Activated CD4-positive, alpha-beta T cell treated with anti-CD3 and anti-CD28 coated beads, Interleukin-2, Interleukin-6, amounts not matched to agents 100 ng/mL and 50 ng/mL, durations not matched to agents 16 hours and 8 hours (primary cell): ENCODE measurements at places on chromosomes 2 and 18.

DNA sequence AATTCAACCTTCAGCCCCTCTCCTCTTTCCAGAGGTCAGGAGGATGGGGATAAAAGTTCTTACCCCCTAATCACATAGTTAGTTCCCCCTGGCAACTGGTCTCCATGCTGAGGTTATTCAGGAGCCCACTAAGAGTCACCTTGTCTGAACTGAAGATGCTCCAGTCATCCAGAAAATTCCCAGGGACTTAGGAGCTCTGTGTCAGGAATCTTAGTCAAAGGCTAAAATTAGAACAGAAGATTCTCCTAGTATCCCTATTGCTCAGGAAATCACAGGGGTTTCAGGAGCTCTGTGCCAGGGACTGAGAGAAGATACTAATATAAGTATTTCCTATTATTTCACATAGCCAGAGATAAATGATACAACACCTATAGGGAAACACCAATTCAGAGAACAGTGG is 37.3 kb upstream of the LONRF2 start:
- no peak for DNase-seq

DNA sequence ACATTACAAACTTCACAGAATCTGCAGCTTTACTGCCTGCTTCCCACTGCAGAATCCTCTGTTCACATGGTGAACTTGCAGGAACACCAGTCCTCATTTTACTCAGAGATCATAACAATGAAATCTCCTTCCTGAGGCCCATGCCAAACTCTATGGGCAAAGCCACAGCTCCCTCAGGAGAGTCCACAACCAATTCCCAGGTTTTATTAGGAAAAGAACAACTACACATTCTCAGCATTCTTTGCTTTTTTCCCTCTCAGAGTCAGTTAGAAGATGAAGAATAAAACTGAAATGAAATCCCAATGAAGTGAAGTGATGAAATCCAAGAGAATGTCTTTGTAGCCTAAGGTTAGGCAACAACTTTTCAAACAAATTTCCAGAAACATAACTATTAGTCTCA is 233.7 kb downstream of the DSEL start:
- no peak for DNase-seq

DNA sequence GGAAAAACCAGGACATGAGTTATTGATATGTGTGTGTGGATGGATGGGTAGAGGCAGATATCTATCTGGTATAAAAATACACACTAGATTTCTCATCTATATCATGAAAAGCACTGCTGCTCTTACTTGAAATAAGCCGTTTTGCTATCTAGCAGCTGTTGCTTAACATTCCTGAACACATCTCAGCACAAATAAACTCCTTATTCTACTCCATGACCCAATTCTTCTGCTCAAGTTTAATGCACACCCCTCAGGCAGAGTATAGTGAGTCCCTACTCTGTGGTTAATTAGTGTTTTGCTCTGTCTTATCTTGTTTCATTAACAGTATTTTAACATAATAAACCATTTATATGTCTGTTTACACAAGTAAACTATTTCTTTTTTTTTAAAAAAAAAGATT is 134.2 kb downstream of the CBLN2 start:
- no peak for DNase-seq

DNA sequence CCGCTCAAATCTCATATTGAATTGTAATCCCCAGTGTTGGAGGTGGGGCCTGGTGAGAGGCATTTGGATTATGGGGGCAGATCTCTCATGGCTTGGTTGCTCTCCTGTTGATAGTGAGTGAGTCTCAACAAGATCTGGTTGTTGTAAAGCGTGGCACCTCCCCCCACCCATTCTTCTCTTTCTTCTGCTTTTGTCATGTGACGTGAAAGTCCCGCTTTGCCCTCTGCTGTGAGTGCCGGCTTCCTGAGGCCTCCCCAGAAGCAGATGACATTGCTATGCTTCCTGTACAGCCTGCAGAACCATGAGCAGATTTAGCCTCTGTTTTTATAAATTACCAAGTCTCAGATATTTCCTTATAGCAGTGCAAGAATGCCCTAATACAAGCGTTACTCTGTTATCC is 673.8 kb downstream of the ADCYAP1 start:
- DNase-seq: no peak
